ENCODE measurements at places on chromosomes 2 and 18. TPM values are rescaled to one million over a fixed set of nuclear protein-coding genes. Genes with fewer than 3 reads are reported as not detected.

ABCG5 gene
- 0.66 TPM for total RNA-seq

ANAPC1 gene
- total RNA-seq, result 64.5 TPM

PDE6D gene
- total RNA-seq, result 25.8 TPM

SH3RF3 gene
- total RNA-seq, result 0.29 TPM

LIMS4 gene
- total RNA-seq, result not detected

MC5R gene
- total RNA-seq, result not detected

All from Calu3 (cell line).